ENCODE measurements at places on chromosomes 2 and 18.

DNA sequence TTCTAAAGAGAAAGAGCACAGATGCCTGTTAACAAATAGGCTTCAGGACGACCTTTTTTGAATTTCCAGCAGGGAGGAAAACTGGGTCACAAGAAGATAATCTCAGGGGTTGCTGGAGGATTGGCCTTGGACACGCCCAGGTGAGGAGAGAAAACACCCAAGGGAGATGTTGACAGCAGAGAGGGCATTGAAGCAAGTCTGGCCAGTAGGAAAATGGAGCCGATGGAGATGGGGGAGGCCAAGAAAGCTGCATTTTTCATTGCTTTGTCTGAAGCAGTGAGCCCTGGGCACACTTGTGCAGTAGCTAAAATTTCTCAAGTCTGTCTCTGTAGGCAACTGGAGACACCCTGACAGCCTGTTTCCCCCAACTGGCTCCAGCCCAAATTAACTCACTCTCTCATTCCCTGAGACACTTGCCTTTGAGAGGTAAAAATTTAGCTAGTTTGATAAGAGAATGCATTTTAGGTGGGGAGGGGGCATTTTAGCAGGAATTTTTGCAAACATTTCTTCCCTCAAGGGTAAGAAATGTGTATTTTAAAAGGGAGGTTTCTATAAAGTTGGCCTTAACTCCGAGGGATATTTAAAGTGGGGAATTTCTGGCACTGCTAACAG is 165.5 kb downstream of the TGIF1 start:
- DNase-seq, result peak; percentile 18

- no peak for DNase-seq
Observed at GRCh38 chr18:449374-449773, 51.1 kb downstream of the COLEC12 start.

GRCh38 chr18:6759579-6759978 is 30.1 kb downstream of the ARHGAP28 start:
- DNase-seq, result no peak

GRCh38 chr2:3664925-3665324 is 6.9 kb downstream of the ALLC start:
- no peak for DNase-seq

DNA sequence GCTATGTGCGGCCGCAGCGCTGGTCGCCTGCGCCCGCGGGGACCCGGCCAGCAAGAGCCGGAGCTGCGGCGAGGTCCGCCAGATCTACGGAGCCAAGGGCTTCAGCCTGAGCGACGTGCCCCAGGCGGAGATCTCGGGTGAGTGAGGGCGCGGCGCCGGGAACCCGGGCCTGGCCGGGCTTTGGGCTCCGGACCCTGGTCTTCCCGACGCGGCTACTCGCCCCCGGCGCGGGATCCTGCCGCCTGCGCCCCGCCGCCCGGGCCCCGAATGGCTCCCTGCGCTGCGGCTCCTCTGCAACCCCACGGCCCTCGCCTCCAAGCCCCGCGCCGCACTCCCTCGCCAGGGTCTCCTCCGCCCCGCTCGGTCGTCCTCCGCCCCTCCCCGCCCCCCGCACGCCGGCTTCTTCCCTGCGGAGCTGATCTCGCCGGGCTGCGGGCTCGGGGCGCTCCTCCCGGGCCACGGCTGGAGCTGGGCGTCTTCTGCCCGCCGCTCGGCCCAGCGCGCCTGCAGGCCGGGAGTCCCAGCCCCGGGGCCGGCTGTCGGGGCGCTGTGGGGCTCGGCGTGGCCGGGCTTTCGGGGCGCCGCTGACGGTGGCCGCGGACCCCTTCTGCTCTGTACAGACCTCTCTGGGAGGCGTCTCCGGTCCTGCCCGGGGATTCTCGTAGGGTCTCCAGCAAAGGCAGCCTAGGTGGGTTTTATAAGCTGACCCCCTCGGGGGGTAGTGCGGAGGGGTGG is 652 bp downstream of the GPC1 start:
- no peak for DNase-seq

GRCh38 chr2:212181646-212182045 is 357.0 kb downstream of the ERBB4 start:
- no peak for DNase-seq

DNA sequence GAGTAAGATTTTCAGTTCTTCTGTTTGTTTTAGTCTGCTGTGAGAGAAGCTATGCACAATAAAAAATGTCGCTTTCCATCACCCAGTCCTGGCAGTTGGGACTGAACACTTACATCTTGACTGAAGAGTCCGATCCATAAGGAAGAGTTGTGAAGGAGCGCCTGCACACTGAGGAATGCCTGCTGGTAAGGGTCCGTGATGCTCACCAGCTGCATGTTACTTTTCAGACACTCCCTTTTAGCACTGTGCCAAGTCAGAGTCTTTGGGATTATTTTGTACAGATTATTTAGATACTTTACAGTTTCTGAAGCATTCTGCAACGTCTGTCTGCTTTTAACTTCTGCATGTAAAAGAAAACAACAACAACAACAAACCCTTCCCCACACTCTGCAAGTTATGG is 42.6 kb upstream of the CD302 start:
- DNase-seq, result no peak

- DNase-seq, result peak; percentile 37
Observed at GRCh38 chr2:224930990-224931389, 111.3 kb downstream of the DOCK10 start.

GRCh38 chr2:200314976-200315567 is 8.6 kb downstream of the SPATS2L start:
- DNase-seq, result no peak

DNA sequence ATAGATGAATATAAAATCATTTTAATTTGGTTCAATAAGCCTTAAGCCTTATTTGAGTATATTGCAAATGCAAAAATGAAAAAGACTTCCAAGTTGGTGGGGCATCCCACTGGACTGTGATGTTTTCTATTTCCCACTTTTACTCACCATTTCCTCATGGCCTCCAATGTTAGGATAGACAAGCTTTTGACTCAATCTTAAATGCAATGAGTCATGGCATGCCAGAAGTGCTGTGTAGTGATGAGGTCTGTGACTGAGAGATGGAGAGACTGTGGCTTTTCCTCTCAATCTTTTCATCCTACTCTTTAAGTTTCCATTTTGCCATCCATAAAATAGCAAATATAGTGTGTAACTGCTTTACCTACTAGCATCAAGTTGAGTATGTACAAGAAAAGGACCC is 1401.2 kb upstream of the CELF4 start:
- no peak for DNase-seq

DNA sequence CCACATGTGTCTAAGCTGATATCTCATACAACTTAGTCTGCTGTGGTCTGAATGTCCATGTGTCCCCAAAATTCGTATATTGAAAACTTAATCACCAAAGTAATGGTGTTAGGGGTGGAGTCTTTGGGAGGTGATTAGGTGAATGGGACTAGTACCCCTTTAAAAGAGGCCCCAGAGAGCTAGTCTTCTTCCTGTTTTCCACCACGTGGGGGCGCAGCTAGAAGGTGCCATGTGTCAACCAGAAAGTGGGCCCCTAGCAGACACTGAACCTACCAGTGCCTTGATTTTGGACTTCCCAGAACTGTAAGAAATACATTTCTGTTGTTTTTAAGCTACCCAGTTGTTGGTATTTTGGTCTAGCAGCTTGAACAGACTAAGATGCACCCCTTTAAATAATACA is 86.6 kb downstream of the ASB1 start:
- peak; percentile 51 for DNase-seq

GRCh38 chr2:215718436-215718835 is 282.6 kb upstream of the FN1 start:
- DNase-seq, result no peak

DNA sequence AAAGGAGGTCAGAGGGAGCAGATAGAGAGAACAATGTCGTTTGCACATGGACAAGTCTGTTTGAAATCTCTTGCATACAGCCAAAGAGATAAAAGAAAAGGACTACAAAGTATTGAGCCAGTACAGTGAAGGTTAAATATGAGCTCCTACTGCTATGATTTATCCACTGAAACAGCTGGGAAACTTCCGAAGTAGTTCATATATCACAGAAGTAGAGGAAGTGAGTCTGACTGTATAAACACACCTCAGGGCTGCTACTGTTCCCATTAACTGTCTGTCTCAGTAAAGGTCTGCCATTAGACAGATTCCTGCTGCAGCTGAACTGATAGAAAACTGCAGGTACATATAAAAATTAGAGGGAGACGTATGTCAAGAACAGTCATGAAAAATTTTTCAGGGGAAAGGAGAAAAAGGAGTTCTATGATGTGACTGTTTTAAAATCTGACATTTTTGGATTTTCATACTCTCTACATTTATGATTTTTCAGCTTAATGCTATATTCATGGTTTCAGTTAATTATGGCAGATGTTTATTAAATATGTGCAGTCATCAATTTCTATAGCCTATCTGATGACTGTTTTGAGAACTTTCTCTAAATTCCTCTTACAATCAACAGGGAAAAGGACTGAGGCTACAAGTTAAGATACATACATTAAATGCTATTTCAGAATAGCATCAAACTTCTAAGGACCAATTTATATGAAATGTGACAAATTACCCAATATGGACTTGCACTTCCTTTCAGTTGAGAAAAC is 364.7 kb downstream of the ERBB4 start:
- DNase-seq, result no peak

DNA sequence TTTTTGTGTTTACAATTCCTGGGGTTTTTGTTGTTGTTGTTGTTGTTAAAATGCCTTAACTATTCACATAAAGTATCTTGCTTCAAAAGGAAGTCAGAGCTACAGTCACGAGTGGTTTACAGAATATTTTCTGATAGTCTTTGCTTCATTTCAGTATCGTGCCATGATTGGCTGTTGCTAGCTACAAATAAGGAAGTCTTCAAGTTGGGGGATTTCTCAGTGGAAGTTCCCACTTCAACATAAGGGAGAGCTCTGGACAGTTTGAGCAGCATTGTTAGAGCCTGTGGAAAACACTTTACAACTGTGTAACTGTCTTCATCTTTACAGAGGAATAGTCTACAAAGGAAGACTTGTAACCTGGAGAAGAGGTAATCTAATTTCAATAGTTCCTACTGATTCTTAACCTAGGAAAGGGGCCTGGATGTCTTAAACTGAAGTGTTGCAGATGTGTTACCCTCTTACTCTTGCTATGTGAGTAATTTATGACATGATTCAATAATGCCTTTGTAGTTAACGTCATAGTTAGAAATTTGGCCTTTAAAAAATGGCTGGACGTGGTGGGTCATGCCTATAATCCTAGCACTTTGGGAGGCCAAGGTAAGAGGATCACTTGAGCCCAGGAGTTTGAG is 23.4 kb upstream of the TANK start:
- DNase-seq, result peak; percentile 77
